ENCODE measurements at places on chromosomes 7 and 10.

GRCh38 chr7:158662610-158663427 is 41.8 kb downstream of the NCAPG2 start:
- DNase-seq = no peak

GRCh38 chr10:61175316-61175715 is 231.3 kb upstream of the RHOBTB1 start:
- DNase-seq = no peak

GRCh38 chr7:94298943-94299342 is 95.8 kb upstream of the COL1A2 start:
- DNase-seq = no peak

- DNase-seq = peak; percentile 35
Measured at GRCh38 chr7:143205560-143206293, 16.1 kb upstream of the TAS2R40 start.

GRCh38 chr7:20211376-20211775 is 5.8 kb downstream of the MACC1 start:
- DNase-seq = no peak

GRCh38 chr7:81525841-81526240 is 244.0 kb downstream of the HGF start:
- no peak for DNase-seq

GRCh38 chr7:25062380-25062779 is 62.7 kb downstream of the CYCS start:
- DNase-seq = no peak

DNA sequence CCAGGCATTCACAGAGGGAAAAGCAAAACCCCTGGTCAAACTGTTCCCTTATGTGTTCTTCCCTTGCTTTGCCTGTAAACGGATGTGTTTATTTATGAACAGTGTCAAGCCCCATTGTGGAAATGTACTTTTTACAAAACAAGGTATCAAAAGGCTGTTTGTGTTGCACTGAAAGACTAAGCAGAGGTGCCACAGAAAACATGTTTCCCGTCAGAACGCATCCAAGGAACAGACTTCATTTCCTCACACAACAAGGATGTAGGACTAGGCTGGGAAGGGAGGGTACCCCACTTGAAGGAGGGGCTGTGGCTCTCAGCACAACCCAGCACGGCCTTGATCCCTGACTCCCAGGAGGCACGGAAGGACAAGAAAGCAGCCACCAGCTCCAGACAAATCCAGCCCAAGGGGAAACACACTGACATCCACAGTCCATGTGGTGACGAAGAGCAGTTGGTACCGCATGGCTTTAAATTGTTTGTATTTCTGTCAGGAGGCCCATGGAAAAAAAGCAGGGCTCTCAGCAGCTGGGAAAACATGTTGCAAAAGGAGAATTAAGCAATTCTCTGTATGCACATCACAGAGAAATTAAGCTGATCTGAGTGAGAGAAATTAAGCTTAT is 85.6 kb downstream of the RNF216 start:
- no peak for DNase-seq

- no peak for DNase-seq
Measured at GRCh38 chr10:78830062-78830975, 238.4 kb upstream of the ZMIZ1 start.

DNA sequence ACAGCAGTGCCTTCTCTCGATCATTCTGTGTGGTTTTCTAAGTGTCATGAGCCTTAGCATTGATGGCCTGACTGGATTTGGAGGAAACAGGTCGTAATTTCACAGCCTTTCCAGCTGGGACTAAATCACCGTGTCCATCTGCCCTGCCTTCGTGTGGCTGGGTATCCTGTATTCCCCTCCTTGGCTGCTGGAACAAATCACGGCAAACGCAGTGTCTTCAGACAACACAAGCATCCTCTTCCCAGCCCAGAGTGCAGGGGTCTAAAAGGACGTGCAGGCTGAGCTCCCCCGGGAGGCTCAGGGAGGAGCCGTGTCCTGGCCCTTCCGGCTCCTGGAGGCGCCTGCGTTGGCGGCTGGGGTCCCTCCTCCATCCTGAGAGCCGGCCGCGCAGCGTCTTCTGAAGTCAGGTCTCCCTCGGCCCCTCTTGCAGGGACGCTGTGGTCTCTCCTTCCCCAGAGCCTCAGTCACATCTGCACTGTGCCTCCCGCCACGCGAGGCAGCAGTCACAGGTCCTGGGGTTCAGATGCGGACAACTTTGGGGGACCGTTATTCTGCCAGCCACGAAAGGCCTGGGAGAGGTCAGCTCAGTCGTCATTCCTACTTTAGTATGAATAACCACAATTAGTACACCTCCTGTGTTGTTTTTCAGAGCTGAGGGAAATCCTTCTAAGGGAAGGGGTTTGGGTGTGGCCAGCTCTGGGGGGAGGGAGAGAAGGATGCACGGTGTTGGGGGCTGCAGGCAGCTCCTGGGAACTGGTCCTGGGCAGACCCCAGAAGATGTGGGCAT is 41.1 kb downstream of the FAM20C start:
- no peak for DNase-seq

- no peak for DNase-seq
Measured at GRCh38 chr10:120208488-120208887, 248.5 kb upstream of the PLPP4 start.

DNA sequence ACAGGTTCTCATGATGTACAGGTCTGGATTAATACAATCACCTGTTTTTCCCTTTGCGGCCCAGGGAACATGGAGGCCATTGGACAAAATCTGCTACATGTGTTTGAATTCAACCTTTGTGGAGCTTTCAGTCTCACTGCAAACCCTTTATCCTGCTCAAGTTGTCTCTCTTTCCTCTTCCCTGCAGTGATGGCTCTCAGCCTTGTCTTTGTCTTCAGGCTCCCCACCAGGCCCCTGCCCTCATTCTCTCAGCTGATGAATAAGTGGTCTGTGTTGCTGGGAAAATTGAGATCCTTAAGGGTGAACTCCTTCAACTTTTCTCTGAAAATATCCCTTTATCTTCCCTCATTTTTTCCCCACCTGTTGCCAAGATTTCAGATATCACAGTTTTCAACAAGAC is 791.2 kb downstream of the GRID1 start:
- no peak for DNase-seq

DNA sequence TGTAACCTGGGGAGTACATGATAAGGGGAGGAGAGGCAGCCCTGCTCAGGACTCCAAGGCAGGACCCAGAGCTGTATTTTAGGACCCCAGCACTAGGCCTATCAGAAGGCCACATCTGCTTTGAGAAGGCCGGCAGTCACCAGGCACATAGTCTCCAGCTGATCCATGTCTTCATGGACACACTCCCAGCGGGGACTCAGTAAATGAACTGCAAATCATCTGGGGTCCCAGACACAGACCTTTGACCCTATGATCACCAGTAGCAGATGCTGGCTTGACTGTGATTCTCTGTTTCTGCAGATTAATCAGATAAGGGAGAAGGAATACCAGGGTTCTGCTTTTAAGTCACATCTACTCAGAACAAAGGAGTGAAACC is 341.4 kb upstream of the PODXL start:
- no peak for DNase-seq

- peak; percentile 71 for DNase-seq
Measured at GRCh38 chr7:76234931-76235441, 33.3 kb downstream of the SRRM3 start.

DNA sequence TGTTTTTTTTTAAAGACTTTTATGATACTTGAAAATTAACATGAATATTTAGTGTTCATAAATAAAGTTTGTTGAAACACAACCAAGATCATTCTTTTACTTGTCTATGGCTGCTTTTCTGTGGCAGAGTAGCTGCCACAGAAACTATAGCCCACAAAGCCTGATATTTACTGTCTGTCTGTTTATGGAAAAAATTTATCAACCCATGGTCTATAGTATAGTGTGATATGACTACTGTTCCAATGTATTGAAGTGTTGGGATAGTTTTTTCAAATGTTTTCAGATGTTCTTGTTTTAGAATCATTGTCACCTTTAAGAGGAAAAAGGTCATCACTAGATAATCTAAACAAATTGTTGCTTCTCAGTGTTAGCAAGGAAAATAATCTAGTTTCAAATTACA is 10.8 kb downstream of the TFAM start:
- DNase-seq = no peak

GRCh38 chr7:41735206-41735605 is 32.3 kb upstream of the INHBA start:
- DNase-seq = no peak

- no peak for DNase-seq
Measured at GRCh38 chr7:1056785-1057410, 12.6 kb downstream of the GPR146 start.

GRCh38 chr10:69479240-69480067 is 28.2 kb downstream of the TSPAN15 start:
- no peak for DNase-seq

GRCh38 chr10:19935176-19935575 is 118.9 kb downstream of the PLXDC2 start:
- no peak for DNase-seq

DNA sequence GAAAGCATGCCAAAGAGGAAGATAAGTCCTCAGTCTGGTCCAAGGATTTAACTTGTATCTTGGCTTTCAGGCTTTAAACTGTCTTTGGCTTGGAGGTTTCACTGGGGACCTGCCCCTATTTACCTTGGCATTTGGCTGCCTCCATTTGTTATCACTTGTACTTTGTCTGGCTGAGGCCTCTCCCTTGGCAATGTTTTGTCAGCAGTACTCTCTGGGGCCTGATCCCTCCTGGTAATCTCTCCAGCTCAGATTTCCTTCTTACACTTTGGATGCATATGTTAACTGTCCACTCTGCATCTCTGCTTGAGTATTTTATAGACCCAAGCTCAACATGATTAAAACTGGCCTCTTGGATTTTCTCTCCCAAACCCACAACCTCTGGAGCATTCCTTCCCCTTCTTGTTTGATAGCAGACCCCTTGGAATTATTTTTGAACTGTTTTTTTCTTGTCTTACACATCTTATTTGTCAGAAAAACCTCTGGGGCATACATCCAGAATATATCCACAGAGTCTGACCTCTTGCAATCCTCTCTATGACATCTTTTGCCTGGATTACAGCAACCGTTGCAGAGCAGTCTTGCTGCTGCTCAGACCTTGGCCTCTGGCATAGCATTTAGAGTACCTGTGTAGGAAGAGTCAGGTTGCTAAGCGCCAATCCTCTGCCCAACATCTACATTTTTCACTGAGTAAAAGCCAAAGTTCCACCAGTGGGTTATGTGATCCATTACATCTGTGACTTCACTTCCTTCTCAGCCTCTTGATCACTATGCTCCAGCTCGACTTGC is 35.2 kb downstream of the ZNF487 start:
- DNase-seq = no peak

DNA sequence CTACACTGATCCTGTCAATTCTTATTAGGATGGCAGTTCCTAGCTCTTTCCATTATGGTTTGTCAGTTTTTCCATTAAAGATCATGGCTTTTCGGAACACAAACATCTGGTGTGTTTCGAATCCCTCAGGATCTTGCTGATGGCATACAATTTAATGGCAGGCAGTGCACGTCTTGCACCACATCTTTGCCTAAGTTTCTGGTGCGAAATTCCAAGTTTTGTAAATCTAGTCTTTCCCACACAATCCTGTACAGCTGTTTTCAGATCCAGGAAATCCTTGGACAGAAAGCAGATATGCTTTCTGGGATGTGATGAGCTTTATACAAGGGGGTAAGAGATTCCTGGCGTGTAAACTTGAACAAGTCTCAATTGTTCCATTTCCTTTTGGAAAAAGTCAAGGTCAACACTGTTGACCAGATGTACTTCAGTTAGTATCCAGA is 224.3 kb upstream of the PHYHIPL start:
- DNase-seq = no peak

DNA sequence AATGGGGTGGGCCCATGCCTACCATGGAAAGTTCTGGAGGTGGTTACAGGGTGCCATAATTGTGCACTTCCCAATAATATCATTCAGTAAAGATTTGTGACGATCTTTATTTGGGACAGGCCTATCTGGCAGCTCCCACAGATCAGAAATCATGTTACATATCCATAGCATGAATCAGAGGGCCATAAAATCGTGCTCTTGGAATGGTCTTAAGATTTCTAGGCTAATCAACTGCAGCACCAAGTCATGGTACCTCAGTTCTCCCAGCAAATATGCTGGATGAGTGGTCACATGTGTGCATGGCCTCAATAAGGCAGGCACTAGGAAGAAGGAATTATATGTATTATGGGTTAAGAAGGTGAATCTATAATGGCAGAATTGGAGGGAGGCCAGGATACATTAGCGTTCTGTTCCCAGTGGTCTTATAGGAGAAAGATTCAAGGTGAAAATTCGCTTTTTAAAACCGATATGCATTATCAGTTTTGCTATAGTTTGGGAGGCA is 134.7 kb downstream of the NRP1 start:
- no peak for DNase-seq

- no peak for DNase-seq
Measured at GRCh38 chr7:71130031-71130679, 1.8 kb upstream of the GALNT17 start.

GRCh38 chr7:111839261-111839660 is 277.0 kb upstream of the IMMP2L start:
- DNase-seq = no peak

GRCh38 chr7:22356701-22357310 is at the start of gene RAPGEF5:
RAPGEF5 (minus strand) TSS chr7:22357154; CDS start chr7:22357060, 94 bp downstream.
- DNase-seq = no peak

- DNase-seq = no peak
Measured at GRCh38 chr7:155184923-155185322, 112.8 kb upstream of the INSIG1 start.

DNA sequence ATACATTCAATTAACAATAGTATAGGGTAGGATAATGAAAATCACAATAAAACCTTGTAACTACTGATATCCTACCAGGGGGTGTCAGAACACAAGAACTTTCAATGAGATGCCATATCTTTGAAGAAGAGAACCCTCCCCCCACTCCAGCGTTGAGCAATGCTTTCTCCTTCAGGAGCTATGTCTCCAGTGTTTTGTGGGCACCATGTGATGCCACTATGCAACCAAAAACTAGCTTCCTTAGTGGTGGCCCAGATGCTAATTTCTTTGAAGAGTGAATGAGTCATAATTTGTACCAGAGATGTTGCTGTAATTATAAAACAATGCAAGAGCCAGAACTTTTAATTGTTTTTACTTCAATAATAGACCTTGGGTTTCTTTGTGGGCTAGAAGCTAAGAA is 76.0 kb upstream of the ADO start:
- DNase-seq = peak; percentile 39

Measured in CD4-positive, alpha-beta T cell treated with Interleukin-6 for 4 hours (primary cell).